Upper lobe of right lung (tissue), 1 donor: ENCODE measurements at places on chromosomes 1 and 21.
A peak's percentile ranks its signal among the peaks of the same experiment; 100 is the strongest.

GRCh38 chr1:167105271-167106118, 11.6 kb downstream of the STYXL2 start:
- no peak for DNase-seq

DNA sequence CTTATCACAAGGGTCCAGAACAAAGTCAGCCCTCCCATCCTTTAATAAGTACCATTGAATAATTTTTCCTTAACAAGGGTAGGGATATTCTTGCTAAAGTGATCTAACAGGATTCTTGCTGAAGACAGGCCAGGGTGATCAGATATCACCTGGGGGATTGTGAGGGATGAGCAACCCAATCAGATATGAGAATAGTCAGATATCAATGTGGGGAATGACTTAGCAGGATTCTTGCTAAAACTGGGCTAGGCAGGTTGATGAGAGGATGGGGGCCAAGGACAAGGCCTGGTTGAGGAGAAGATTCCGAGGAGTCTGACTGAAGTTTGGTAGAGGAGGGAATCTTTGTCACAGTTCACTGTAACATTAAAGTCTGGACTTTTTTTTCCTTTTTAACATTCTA, 23.9 kb upstream of the NLRP3 start:
- no peak for DNase-seq

- DNase-seq = peak; percentile 25
Measured at GRCh38 chr1:20320704-20321103, 30.0 kb downstream of the VWA5B1 start.

DNA sequence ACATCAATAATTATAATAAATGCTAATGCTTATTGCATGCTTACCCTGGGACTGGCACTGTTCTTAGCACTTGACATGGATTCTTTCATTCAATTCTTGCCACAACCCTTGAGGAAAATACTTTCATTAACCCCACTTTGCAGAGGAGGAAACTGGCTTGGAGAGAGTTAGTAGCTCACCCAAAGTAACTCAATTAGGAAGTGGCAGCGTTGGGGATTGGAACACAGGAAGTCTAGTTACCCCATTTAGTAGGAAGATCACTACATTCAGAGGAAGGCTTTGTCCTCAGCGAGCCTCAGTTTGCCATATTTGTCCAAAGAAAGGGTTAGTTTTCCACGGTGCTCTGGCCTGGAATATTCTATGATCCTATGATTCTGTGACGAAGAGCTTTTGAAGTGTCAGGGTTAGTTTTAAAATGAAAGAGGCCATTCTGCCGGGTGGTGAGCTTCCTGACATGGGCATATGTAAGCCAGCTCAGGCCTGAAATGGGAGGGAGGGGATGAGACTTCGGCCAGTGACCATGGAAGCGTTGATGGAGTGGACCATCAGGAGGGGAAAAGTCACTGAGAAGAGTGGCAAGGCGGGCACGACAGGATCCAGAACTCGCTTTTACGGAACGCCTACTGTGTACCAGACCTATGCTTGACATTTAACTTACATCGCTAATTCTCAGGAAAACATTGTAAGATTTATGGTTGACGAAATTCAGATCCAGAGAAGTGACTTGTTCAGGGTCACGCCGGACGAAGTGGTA, 28.2 kb upstream of the EPB41 start:
- no peak for DNase-seq

DNA sequence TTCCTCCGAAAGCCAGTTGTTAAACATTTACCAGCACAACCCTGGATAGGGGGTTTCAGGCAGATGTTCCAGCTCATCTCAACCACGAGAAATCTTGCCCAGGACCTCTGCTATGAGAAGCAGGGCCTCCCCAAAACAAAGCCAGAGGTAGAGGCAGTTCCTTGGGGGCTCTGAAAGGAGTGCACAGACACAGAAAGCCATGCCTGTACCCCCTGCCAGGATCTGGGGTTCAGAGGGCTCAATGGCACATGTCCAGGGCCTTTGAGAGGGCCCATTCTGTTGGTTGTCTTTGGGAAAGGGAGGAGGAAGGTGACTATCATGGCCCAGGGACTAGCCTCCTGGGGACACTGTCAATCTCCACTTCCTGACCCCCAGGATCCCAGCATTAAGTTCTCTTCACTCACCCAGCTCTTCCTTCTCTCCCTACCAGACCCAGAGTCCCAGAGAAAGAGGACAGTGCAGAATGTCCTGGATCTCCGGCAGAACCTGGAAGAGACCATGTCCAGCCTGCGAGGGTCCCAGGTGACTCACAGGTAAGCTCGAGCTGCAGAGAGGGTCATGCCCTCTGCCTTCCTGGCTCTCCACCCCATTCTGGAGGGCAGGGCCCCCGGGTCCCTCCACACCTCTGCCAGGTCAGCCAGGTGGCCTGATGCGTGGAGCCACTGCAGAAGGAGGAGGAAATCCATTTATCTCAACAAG, 116.4 kb upstream of the IPO9 start:
- no peak for DNase-seq
